ENCODE measurements at places on chromosomes 16 and 17.
A peak's percentile ranks its signal among the peaks of the same experiment; 100 is the strongest.

DNA sequence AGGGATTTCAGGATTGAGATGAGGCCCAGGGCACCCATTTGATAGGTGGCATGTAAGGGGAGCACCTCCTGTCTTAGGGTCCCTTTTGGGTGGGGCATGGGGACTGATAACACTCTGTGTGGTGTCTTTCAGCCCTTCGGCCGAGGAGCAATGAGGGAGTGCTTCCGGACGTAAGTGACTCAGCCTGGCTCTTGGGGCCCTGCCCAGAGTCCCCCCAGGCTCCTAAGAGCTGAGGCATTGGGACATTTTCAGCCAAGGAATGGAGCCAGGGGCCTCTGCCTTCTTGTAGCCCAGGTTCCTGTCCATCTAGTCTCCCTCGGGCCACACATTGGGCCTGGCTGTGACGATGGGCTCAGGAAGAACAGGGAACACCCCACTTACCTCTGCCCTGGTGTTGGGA lies 44.4 kb downstream of the EEF2K start:
- no peak for DNase-seq

- DNase-seq: peak; percentile 49
Measured at GRCh38 chr17:31068291-31068690, 26.5 kb upstream of the NF1 start.

GRCh38 chr16:9054460-9054859 lies 37.0 kb upstream of the HAPSTR1 start:
- peak; percentile 62 for DNase-seq

GRCh38 chr16:72722552-72722951 lies 325.4 kb downstream of the ZFHX3 start:
- no peak for DNase-seq

DNA sequence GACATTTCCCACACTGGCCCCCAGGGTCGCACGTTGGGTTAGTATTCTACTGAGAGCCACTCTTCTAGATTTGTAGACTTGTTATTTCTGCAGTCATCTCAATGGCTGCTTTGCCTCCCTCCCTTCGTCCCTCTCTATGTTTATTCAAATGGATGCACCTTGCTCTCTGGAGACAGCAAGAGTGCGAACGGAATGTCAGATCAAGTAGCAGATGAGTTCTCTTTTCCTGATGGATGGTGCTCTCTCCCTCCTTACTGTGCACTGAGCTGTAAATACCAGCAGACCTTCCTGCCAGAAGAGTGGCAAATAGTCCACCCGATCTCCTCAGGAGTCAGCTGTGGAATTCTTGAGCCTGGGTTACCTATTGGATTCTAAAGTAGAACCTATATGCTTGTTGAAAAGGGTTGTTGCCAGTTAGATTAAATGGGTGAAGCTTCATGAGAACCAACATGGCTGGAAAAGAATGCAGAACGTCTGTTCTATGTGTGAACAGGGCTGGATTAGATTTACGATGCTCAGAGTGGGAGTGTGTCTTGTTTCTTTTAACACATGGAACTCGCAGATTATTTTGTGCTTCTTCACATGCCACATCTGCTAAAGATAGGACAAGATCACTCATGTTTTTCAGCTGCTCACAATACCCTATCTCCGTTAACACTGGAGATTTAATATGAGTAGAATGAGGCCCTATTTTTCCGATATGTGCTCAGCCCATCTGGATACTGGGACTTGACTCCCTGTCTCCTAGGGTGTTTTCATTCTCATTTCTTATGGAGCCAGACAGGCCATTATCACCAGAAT lies 6.1 kb downstream of the GNAO1 start:
- DNase-seq: no peak

GRCh38 chr17:41540921-41541625 lies 13.0 kb upstream of the KRT19 start:
- no peak for DNase-seq

GRCh38 chr17:68600931-68601564 lies at the start of gene FAM20A:
Gene FAM20A (minus strand): TSS chr17:68601367. CDS start chr17:68600666, 701 bp downstream.
- no peak for DNase-seq

- no peak for DNase-seq
Measured at GRCh38 chr17:73985466-73986015, 217.9 kb upstream of the RPL38 start.

DNA sequence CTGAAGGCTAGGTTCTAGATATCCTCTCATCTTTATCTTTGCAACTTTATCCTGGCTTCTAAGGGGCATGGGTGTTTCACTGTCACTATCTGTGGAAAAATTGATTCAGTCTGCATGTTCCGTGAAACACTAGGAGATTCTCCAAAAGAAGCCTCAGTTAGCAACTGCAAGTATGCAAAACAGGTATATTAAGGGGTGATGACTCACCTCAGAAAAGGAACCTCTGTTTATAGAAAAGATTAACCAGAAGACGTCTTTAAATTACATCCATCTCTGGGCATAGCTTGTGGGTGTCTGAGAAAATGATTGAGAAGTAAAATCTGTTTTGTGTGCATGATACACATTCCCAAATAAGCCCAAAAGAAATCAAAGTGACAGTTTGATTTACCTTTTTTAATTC lies 353.8 kb upstream of the HSBP1 start:
- DNase-seq: peak; percentile 14

DNA sequence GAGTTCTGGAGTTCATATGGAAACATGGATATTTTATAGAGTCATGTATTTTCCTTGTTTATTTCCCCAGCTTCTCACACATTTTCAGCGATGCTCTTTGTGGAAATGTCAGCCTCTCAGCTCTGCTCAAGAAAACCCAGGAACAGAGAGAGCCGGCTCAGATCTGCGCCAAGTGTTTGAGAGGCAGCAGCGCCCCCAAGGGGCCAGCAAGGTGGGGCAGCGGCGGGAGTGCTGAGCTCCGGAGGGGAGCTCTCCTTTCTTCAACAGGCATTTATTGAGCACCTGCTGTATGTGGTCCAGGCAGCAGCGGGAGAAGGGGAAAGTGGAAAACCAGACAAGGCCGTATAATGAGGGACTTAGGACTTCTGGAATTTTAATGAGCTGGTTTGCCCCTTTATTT lies 421.1 kb upstream of the C16orf82 start:
- no peak for DNase-seq

GRCh38 chr16:55711959-55712876 lies 56.4 kb downstream of the SLC6A2 start:
- peak; percentile 39 for DNase-seq

DNA sequence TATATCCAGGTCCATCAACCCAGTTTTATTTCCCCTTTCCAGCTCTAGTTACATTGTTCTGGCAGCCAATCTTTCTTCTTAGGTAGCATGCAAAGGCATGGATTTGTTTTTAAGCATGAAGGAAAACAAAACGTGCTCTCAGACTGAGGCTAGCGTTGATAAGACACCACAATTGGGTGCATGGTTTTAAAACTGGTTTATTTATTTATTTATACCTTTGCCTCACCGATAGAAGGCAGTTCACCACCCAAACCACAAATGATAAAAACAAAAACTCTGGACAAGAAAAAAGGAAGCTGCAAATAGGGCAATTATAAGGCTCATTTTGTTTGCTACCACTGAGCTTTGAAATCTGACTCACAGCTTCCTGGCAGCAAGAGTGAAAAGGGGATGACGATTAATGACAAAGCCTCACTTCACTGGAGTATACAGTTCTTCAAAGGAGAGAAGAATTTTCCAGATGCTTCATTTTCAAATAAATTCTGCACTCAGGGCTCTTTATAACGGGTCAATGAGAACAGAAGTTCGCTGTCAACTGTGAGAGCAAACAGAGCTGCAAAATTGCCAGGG lies 278.4 kb upstream of the IRX5 start:
- no peak for DNase-seq

DNA sequence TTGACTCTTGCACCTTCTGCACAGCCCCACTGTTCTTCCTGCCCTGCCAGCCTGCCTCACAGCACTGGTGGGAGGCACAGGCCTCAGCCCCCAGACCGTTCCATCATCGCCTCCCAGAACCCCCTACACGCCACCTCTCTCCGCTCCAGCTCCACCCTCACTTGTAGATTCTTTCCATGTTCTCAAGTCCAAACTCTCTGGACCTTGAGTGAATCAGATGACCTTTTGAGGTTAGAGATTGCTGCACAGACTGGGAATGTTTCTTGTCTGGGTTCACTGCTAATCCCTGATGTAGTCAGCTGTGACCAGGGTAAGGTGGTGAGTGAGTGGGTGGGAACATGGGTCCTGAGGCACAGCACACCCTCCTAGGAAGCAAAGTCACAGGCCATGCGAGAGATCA lies 272.4 kb downstream of the IRF8 start:
- peak; percentile 1 for DNase-seq

- peak; percentile 78 for DNase-seq
Measured at GRCh38 chr17:66906321-66907278, 57.9 kb upstream of the CACNG4 start.

DNA sequence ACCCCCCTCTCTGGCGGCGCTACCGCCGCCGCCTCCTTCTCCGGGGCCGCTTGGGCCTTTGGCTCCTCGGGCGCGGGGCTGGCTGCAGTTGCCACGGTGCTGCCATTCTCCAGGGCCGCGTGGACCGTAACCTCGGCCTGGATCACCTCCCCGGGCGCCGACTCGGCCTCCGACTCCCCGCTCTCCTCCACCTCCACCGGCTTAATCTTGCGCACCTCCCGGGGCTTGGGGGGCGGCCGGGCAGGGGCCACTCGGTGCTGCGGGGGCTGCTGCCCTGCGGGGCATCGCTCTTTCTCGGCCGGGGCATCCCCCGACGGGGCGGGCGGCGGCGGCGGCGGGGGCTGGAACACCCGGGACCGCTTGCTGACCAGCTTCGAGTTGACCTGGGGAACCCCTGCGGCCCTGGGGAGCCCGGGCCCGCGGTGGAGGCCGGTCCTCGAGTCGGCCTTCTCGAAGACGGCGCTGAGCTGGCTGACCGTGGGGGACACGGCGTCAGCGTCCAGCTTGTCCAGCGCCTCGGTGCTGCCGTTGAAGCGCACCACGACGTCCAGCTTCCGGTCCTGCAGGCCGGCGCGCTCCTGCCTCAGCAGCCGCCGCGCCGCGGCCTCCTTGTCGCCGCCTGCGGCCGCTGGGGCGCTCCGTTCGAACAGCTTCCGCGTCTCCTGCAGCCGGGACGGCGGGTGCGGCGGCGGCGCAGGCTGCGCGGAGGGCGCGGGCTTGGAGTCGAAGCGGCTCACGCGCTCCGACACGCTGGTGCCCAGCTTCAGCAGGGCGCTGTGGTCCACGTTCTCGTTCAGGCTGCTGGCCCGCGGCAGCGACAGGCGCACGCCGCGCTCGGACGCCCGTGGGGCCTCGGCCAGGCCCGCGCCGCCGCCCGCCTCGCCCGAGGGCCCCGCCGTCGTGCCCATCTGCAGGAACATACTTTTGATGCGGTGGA lies 792 bp downstream of the PPP1R9B start:
- peak; percentile 57 for DNase-seq

GRCh38 chr17:65753348-65753747 lies 191.9 kb upstream of the AXIN2 start:
- no peak for DNase-seq

DNA sequence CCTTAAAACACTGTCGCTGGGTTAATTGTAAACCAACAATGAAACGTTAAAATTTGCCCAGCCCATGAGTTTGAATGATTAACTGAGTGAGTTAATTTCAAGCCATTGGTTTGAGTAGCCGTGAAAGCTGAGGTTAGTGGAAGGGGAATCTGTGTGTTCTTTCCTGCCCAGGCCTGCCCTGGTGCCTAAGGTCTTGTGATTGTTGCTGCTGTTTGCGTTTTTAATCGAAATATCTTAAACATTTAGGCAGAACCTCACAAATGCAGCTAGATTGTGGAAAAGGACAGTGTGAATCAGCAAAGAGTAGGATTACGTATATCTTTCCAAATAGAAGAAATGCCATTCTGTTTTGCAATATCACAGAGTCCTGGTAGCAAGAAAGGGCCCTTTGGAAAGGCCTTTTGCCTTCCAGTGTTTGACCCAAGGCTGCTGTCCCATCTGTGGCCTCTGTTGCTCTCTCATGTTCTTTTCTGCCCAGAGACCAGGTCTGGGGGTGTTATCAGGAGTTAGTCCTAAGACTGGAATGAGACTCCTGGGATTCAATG lies 113.8 kb downstream of the MSI2 start:
- DNase-seq: peak; percentile 54

GRCh38 chr17:31096106-31096436 lies 1.3 kb downstream of the NF1 start:
- DNase-seq: no peak

DNA sequence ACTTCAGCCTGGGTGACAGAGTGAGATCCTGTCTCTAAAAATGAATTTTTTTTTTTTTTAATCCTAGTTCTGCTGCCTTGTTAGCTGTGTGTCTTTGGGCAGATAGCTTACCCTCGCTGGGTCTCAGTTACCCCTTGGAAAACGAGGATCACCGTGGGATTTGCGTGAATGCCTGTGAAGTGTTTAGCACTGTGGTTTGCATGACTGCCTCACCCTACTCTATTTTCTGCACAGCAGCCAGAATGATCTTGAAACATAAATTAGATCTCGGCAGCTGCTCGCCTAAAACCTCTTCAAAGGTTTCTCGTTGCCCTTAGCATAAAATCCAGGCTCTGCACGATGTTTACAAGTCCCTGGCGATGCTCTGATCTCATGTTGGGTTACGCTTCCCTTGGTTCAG lies 71.2 kb upstream of the GRIN2A start:
- DNase-seq: no peak

DNA sequence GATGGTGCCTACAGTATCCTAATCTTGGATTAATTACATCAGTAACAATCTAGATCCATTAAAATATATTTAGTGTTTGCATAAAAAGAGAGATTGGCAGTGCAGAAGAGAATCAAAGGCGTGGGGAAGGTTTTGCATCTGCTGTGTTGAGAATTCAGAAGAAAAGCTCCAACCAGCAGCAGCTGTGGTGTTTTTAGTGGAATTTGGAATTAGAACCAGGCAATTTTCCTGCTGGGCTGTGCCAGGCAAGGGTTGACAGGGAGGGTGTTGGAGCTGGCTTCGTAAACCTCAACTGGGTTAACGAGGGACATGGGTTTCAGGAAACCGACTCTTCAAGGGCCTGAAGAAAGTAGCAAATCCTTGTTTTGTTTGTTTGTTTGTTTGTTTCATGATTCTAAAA lies 107.8 kb upstream of the WSCD1 start:
- DNase-seq: no peak

DNA sequence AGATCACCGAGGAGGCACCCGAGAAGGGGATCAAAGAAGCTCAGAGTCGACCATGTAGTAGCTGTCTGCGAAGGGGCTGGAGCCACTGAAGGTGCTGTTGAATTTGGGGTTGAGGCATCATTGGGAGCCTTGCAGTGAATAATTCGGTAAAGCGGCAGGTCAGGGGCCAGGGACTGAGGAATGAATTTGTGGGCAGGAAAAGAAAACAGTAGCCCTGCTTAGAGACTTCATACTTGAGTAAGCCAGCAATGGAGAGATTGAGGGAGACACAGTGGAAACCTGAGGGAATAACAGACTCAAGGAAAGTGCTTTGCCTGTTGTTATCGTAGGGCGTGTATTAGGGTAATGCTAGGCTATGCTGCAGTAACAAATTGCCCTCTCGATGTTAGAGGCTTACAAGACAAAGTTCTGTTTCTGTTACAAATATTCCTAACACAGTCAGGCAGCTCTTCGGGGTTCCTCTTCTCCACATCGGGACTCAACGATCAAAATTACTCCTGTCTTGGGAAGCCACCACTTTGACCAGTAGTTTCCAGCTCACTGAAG lies 13.4 kb upstream of the HERPUD1 start:
- DNase-seq: no peak

GRCh38 chr17:58335779-58336455 lies 7.3 kb upstream of the TSPOAP1 start:
- DNase-seq: no peak

- peak; percentile 83 for DNase-seq
Measured at GRCh38 chr16:67425061-67425460, 5.9 kb upstream of the HSD11B2 start.

GRCh38 chr16:86911437-86911958 lies 333.1 kb downstream of the FOXL1 start:
- no peak for DNase-seq

GRCh38 chr17:1412185-1413110 lies 12.4 kb upstream of the YWHAE start:
- DNase-seq: no peak

Data from fibroblast of skin of right biceps (primary cell).